Spleen (tissue), 13 donors: ENCODE measurements at places on chromosomes 11 and 22. TPM values are rescaled to one million over a fixed set of nuclear protein-coding genes. Genes with fewer than 3 reads are reported as not detected.

MIAT gene
- total RNA-seq = 16.0 TPM

FAM180B gene
- not detected for total RNA-seq

APOA5 gene
- not detected for total RNA-seq

OR51B4 gene
- total RNA-seq = not detected

APOBEC3F gene
- total RNA-seq = 27.6 TPM

INS gene
- total RNA-seq = not detected

APOBEC3H gene
- total RNA-seq = 2.1 TPM

C11orf86 gene
- total RNA-seq = not detected

TTC28 gene
- total RNA-seq = 33.0 TPM

NFAM1 gene
- total RNA-seq = 18.7 TPM

OR8D1 gene
- not detected for total RNA-seq

RAC2 gene
- 335 TPM for total RNA-seq

SULT4A1 gene
- 0.70 TPM for total RNA-seq

OR4C13 gene
- not detected for total RNA-seq

TLCD5 gene
- total RNA-seq = 3.3 TPM

BRD1 gene
- 38.9 TPM for total RNA-seq

OR51F1 gene
- total RNA-seq = not detected

MPEG1 gene
- 195 TPM for total RNA-seq

GDPD5 gene
- 228 TPM for total RNA-seq

AGBL2 gene
- 1.7 TPM for total RNA-seq

UNC93B1 gene
- 121 TPM for total RNA-seq

RPS13 gene
- total RNA-seq = 1,334 TPM

ABCG4 gene
- total RNA-seq = 0.32 TPM

SAA1 gene
- 1.8 TPM for total RNA-seq

ALDH3B2 gene
- not detected for total RNA-seq

LAMTOR1 gene
- total RNA-seq = 157 TPM

RTCB gene
- total RNA-seq = 75.9 TPM

TMEM9B gene
- 37.4 TPM for total RNA-seq

NDUFS3 gene
- 70.6 TPM for total RNA-seq

THY1 gene
- total RNA-seq = 29.4 TPM

CCDC87 gene
- 0.13 TPM for total RNA-seq

TEX54 gene
- total RNA-seq = not detected

GAL gene
- total RNA-seq = not detected

PIH1D2 gene
- 0.60 TPM for total RNA-seq

CABP4 gene
- 21.7 TPM for total RNA-seq

OR2AT4 gene
- total RNA-seq = not detected

ACR gene
- total RNA-seq = 2.3 TPM

SMTNL1 gene
- total RNA-seq = not detected
